ENCODE measurements at places on chromosomes 3 and 15.

GRCh38 chr15:56982987-56983386 is 64.5 kb downstream of the TCF12 start:
- DNase-seq = no peak

DNA sequence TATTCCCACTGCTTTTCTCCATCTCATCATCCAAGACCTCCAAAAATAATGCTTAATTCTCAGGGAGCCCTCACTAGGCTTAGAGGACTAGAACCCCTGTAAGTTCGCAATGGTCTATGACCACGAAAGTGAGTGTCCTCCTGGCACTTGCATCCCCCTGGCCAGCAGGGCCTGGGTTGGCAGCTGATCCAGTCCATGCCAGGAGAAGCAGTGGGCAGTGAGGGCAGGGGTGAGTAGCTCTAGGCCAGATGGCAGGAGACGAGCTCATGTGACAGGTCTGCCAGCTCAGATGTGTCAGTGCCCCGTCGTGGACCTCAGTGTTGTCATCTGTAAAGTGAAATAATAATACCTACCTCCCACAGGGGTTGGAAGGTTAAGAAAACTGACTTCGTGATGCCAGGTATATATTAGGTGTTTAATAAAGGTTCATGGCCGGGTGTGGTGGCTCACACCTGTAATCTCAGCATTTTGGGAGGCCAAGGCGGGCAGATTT is 11.1 kb downstream of the GP5 start:
- peak; percentile 25 for DNase-seq

DNA sequence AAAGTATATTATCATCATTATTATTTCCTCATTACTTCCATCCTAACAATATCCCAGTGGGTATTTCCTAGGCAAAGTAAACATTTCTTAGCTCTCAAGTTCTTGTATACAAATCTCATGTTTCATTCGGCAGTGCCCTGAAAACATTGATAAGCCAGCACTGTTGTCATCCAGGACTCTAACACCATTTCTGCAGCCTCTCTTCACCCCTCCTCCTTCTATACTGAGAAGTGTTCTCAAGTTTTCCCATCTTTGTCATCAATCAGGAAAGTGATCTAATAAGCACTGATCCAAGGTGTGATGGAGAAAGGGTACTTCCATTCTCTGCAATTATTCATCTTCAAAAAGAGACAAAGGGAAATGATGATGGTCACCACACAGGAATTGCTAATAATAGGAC is 168.4 kb upstream of the CCDC54 start:
- no peak for DNase-seq

- DNase-seq = no peak
Measured at GRCh38 chr3:98525494-98525893, 2.8 kb upstream of the CLDND1 start.

DNA sequence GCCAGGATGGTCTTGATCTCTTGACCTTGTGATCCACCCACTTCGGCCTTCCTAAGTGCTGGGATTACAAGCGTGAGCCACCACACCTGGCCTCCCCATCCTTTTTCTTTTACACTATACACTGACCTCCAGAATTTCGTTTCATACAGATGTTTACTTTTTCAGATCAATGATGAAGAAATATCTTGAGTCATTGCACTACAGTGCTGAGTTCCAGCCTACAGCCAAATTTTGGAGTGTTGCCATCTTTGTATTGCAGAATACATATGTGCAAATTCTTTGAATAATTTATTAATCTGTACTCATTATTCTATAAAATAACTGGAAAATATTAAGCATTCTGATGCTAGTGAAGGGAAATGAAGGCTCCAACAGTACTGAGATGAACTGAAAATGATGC is 12.5 kb downstream of the ZPLD1 start:
- no peak for DNase-seq

- no peak for DNase-seq
Measured at GRCh38 chr3:50271314-50271936, 2.5 kb downstream of the SEMA3B start.

- no peak for DNase-seq
Measured at GRCh38 chr3:29004885-29005599, 275.8 kb upstream of the RBMS3 start.

DNA sequence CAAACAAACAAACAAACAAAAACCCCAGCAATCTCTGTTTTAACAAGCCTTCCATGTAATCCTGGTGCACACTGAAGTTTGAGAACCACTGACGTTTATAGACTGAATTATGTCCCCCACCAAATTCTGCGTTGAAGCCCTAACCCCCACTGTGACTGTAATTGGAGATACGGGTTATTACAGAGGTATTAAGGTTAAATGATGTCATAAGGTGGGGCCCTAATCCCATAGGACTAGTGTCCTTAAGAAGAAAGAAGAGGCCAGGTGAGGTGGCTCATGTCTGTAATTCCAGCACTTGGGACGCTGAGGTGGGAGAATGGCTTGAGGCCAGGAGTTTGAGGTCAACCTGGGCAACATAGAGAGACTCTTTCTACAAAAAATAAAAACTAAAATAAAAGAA is 42.4 kb upstream of the TM4SF1 start:
- no peak for DNase-seq

- no peak for DNase-seq
Measured at GRCh38 chr15:85988741-85989140, 90.9 kb upstream of the AGBL1 start.

GRCh38 chr3:71273453-71273852 is 310.1 kb downstream of the FOXP1 start:
- DNase-seq = no peak

GRCh38 chr3:39276746-39277145 is 3.1 kb downstream of the CX3CR1 start:
- DNase-seq = no peak

GRCh38 chr3:172911142-172911541 is 160.6 kb downstream of the ECT2 start:
- DNase-seq = no peak

DNA sequence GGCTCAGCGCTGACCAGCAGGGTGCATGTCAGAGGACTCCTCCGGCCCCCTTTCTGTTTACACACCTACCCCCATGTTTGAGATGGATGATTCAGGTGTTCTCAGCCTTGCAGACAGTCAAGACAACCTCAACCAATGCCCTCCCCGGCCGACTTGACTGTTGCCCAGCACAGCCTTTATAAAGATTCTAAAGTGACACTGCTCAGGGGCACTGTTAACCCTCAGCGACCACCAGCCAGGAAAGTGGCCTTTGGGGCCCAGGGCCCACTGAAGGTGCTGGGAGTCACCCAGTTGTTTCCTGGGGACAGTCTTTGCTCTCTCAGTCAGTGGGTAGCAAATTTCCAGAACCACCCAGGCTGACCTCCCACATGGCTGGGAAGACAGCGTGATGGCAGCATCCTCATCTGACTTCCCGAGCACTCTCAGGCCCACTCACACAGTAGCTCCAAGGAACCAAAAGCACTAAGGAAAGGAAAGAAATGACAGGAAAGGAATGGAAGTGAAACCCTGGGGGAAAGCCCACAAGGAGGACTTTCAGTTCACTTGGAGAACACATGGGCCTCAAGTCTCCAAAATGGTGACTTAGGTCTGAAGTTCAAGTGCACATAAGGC is 128.4 kb downstream of the ASB7 start:
- DNase-seq = no peak

DNA sequence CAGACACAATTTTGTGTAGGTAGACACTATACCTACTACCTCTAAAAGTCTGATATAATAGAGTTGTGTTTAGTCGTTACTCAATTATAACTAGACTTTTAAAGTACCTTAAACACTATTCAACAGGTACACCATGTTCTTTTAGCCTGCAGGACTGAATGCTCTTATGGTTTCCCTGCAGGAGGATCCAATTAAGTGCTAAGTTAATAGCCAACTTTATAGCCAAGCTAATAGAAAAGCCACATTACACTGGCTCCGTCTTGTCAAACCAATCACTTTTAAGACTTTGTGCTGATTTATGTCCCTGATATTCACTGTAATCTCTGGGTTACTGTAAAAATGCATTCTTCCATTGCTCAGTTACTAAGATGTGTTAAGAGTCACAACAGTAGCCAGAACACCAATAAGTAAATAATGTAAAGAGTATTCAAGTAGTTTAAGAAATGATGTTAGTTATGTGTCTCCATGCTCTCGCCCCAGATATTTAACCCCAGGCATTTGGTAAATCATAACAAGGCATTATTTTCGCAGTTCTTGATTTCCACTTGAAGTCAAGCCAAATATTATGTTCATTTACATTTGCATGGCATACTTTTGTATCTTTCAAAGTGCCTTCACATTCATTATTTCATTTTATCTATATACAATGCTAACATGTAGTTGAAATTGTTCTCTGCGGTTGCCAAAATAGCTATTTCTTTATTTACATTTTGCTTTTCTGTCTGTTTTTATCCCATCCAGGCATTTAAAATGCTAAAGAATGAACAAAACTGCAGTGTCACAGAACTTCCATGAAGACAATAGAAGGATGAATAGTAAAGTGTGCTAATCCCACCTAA is 42.7 kb upstream of the AP4E1 start:
- no peak for DNase-seq

GRCh38 chr3:191301017-191301416 is 28.2 kb upstream of the CCDC50 start:
- DNase-seq = no peak

GRCh38 chr15:45169608-45170480 is 17.9 kb downstream of the SHF start:
- no peak for DNase-seq

GRCh38 chr3:56654460-56654859 is 28.6 kb downstream of the TASOR start:
- DNase-seq = no peak

GRCh38 chr3:76107935-76108570 is 322.7 kb upstream of the ZNF717 start:
- no peak for DNase-seq

DNA sequence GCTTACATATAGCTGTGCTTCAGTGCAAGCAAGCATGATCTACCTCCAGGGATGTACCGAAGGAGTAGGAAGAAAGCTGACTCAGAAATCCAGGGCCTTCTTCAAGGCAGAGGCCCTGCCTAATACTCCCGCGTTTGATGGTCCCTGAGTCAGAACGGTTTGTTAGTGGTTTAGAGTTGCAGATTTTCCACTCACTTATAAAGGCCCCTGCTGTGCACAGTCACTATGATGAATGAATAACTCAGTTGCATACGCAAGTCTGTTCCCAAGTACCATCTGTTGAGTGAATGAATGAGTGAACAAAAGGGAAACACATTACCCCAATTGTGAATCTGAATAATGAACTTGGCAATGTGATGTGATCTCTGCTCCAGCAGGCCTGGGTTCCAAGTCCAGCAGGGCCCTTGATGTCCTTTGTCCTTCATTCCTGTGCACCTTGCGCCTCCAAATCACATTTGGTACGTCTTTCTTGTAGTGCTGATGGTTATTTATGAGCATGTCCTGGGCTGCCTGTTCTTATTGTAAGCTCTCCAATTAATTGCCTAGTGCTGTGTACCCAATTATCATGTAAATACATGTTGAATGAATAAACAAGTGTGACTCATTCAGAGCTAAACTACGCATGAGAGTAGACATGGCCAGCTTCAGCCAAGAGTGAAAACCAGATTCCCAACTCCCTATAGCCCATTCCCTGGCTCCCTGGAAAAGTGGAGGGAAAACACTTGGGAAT is 85.3 kb upstream of the LIMD1 start:
- DNase-seq = no peak

GRCh38 chr3:108182339-108182738 is 39.9 kb downstream of the IFT57 start:
- DNase-seq = no peak

DNA sequence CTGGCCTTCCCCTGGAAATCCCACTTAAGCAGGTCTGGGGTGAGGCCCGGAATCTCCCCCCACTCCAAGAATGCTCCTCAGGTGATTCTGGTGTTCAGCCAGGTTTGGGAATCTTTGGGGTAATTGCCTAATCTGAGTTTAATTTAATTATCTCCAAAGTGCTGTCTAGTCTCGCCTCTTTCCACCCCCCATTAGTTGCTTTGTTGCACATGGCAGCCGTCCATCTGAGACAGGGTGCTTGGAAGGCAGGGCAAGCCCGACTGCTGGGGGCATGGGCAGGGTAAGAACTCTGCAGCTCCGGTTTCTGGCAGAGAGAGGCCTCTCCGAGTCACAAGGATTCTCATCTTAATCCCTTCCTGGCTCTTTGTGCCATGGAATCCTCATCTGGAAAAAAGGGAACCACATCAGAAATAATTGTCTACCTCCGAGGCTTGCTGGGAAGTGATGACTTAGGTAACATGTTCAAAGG is 15.0 kb downstream of the IL17RD start:
- no peak for DNase-seq

DNA sequence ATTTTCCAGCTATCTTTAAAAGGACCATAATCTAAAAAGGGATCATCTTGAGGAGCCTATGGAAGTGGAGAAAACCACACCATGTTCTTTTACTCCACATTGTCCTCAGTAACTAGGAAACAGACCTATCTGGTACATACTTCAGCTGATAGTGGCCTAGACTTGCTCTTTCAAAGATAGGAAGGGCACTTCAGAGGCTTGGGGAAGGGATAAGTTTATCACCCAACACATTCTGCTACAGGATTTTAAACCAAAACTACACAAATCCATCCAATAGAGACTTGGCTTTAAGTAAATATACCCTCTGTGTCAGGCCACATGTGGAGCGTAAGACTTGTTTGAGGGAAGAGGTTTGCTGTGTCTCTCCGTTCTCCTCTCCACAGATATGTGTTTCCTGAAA is 35.4 kb downstream of the CP start:
- DNase-seq = no peak

DNA sequence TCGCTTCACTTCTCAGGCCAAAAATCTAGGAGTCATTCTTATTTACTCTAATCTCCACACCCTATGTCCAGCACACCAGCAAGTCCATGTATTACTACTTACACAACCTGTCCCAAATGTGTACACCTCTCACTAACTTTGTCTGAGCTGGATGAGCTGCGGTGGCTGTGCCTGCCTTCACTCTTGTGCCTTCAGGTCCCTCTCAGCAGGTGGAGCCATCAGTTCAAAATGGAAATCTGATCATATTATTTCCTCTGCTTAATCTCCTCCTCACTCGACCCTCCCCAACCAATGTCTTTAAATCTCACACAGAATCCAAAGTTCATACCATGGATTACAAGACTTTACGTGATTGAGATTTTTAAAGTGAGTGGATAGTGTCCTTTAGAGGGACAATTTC is 82.8 kb downstream of the SSR3 start:
- DNase-seq = no peak

DNA sequence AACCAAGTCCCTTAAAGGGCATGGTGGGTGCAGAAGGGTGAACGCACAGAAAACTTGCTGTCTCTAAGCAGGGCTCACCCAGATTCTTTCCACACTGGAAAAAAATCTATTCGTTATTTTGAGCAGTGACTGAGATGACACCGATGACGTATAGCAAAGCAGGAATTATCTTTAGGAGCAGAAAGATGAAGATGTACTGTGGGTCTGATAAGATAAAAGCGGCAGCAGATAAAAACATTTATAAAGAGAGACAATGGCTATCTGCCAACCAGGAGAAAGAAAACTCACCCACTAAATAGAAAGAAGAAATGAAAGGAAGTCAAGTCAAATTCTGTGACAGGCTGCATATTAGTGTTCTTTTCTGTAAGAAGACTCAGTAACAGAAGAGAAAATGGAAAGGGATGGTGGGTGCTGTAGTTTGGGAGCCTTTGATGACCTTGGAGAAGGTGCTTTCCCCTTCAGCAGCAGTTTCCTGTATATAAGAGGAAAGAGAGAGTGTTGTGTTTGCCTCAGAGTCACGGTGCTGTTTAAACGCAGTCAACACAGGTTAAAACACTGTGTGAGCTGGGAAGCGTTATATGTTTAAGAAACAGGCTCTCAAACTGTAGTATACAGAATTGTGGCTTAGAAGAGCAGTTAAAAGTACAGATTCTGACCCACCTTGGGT is 111.6 kb downstream of the AQP9 start:
- no peak for DNase-seq

- DNase-seq = no peak
Measured at GRCh38 chr3:61531528-61531927, 29.8 kb upstream of the PTPRG start.

GRCh38 chr15:88019656-88020055 is 236.9 kb downstream of the NTRK3 start:
- DNase-seq = no peak

Measured in Peyer's patch (tissue), 4 donors.